ENCODE measurements at places on chromosomes 1 and 21.
A peak's percentile ranks its signal among the peaks of the same experiment; 100 is the strongest.

GRCh38 chr1:159753386-159753785 is 27.4 kb upstream of the DUSP23 start:
- DNase-seq, result no peak

DNA sequence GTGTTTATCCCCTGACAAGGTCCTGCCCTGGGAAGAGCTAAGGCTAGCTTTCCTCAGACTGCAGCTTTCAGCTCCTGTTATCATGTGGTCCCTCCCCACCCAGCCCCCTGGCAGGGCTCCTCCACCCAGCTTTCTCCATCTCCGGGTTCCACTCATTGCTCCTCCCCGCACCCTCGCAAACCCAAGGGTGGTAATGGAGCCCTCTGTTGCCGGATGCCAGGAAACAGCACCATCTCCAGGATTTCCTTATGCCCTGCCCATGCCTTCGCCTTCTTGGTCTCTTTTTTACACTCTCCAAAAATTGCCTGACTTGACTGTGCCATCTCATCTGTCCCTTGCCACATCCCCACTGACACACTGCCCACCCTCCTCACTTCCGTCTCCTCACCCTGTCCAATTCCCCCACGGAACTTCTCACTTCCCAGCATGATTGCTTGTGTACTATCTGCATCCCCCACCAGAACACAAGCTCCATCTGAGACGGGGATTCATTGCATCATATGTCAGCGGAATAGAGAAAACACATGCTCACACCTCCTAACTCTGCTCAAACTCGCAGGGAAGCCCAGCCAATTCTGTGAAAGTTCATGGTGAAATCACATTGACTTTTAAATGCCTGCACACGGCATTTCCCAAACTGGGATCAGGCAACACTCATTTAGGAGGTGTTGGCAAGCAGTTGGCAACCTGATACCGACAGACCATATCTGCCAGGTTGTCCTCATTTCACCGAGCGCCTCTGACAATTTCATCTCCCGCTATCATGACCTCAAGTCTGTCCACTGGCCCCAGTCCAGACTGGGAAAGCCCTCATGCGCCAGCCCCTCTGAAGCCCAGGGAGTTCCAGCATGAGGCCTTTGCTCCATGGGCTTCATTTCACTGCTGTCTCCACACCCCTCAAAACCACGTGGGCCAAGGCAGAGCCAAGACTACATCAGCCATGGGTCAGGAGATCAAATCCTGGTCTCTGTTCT is 201.1 kb downstream of the MATN1 start:
- DNase-seq, result peak; percentile 30

- DNase-seq, result no peak
Measured at GRCh38 chr1:108819878-108820277, 37.0 kb downstream of the AKNAD1 start.

GRCh38 chr1:65176056-65176450 is 28.1 kb downstream of the AK4 start:
- no peak for DNase-seq

DNA sequence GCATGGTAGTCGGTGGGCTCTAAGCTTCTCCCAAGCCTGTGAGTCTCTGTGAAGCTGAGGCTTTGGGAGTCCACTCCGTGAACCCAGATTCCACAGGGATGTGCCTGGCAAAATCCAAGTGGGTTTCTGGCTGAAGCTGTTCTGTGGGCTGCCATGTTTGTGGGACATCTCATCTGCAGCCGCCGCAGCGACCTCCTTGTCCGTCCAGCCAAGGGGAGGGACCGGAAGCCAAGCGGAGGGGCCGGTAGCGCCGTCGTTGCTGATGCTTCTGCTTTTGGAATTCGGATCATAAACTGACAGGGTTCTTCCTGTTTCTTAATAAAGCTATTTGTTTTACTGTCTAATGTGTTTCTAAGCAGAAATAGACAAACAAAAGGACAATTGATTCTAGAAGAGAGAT is 13.3 kb downstream of the KIF26B start:
- DNase-seq, result no peak

DNA sequence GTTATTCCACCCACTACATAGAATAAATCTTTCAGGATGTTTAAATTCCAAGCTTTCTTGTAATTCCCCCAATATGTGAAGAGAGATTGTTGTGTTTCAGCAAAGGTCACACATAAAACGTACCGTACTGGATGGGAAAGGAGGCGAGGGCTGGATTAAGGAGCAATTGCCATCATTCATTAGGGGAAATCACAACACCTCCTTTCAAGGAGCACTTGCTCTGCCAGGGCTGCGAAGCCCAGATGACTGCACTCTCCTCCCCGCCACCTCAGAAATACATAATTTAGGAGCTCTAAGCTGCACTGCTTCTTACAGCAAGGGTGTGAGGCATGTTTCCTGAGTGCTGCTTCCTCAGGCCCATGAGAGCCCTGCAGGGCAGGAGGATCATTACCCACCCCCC is 29.6 kb downstream of the MATN1 start:
- no peak for DNase-seq

GRCh38 chr1:201116091-201116490 is 3.9 kb upstream of the CACNA1S start:
- DNase-seq, result no peak

DNA sequence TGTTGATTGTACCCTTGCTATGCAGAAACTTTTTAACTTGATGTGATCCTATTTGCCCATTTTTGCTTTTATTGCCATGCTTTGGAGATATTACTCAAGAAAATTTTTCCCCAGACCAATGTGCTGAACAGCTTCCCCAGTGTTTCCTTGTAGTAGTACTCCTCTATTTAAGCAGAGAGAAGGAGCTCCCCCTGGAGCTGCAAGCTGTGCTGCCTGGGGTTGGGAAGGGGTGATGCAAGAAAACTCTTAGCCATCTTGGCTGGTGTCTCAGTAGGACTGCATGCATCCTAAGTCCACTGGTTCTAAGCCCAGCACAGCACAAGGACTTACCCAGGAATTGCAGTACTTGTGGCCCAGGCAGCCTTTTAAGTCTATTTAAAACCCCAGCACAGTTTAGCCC is 121.6 kb downstream of the NTMT2 start:
- no peak for DNase-seq

DNA sequence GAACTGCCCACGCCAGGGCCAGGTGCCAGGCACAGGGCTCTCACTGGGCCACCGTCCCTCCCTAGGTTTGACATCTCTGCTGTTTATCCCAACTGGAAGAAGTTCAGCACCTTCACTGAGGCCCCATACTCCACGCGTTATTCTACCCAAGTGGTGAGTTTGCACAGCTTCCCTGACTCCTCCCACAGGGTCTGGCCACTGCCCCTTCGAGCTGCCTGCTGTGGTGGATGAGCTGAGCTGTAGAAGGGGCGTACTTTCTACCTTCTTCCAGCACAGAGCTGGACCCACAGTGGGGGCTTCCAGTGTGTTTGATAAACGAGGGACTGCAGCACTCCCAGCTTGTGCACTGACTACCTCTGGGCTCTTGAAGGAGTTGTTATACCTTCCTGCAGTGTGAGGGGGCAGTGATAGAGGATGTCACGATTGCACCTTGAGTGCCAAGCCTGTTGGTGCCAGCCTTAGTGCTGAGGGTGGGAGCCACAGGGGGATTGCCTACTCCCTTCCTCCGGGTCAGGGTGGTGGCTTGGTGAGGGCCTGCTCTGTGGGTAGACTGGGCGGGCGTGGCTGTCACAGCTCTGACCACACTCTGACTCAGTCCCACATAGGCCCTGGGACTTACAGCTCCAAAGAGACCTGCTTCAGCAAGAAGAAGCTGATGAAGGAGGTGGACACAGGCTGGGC is 5.9 kb upstream of the TTC22 start:
- DNase-seq, result no peak

DNA sequence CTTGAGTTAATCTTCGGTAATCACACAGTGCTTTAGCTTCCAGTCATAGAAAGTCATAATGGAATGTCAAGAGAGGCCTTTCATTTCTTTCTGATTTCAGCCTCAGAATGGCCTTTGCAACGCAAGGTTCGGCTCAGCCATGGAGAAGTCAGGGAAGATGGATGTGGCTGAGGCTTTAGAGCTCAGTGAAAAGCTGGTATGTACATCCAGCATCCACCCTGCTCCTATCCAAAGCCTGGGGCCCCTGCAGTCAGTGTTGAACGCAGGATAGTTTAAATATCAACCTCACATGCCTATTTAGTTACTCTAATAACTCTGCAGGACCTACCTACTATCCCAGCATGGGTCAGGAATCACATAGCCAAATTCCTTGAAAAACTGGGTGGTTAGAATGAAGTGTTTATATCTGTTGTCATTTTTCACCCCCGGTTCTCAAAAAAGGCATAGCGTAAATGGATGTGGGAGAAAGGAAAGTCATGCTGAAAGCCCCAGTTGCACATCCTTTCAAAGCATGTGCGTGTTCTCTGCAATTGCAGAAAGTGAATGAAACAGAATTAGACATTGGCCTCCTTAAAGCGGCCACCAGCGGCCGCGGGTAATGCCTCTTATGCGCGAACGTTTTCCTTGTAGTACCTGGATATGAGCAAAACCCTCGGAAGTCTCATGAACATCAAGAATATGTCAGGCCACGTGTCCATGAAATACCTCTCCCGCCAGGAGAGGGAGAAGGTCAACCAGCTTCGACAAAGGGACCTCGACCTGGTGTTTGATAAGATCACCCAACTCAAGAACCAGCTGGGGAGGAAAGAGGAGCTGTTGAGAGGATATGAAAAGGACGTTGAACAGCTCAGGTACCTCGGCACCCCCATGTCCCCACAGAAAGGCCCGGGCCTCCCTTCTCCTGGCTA is 28.8 kb upstream of the EFHD2 start:
- DNase-seq, result no peak

DNA sequence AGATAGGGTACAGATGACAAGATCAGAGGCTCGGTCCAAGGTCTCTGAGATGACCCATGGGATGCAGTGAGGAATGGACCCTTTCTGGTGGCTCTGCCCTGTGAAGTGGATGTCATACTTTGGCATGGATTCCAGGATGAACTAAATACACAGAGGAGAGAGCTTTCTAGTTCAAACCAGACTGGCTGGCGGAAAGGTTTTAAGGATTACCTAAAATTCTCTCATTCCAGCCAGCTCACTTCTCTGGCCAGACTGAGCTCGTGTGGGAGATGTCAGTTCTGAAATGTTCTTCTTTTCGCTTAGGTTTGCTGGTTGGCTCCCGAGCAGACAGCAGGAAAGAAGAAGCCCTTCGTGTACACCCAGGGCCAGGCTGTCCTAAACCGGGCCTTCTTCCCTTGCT is 6.2 kb downstream of the RNPEP start:
- no peak for DNase-seq

DNA sequence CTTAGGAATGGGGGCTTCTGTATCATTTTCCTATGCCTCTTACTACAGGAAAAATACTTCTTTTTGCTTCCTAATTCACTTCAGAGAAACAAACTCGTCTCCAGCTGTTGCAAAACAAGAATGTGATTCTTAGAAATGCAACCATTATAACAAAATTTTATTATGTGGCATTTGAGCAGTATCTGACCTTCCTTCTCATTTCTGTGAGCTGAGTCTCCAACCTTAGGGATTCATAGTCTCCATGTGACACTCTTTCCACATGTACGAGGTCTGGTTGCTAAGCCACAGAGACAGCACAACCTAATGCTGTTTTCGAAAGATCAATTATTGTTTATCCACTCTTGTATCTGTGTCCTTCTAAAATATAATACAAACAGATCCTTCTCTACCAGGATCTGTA is 75.3 kb upstream of the RGS4 start:
- DNase-seq, result no peak

Measured in RWPE2 (cell line).